ENCODE measurements at places on chromosomes 6 and 20.

DNA sequence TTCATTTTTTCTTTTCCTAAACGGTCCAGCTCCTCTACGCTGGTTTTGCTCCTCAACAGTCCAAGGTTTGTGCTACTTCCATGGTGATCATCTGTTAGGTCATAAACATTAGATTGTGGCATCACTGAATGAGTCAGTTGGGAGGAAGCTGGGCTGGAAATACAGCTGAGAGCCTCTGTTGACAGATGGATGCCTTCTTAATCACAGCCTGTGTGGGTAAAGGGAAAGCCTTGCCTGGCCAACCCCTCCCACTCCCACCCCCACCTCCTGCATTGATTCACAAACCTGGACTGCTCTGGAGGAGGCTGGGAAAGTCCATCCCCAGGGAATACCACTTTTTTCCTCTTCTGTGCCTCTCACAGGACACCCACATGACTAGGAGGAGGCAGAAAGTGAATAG, 180.6 kb upstream of the CCN2 start:
- no peak for DNase-seq

- DNase-seq, result no peak
Observed at GRCh38 chr20:55173601-55174000, 698.2 kb downstream of the DOK5 start.

- DNase-seq, result no peak
Observed at GRCh38 chr6:22248513-22249308, 48.1 kb downstream of the PRL start.

GRCh38 chr6:42522942-42523814, 40.7 kb upstream of the UBR2 start:
- no peak for DNase-seq

Data from stimulated activated CD4-positive, alpha-beta T cell treated with anti-CD3 and anti-CD28 coated beads, Interleukin-15, amount 100 ng/mL, for 1 hour (primary cell).